ENCODE measurements at places on chromosomes 6 and 20. TPM values are rescaled to one million over a fixed set of nuclear protein-coding genes. Genes with fewer than 3 reads are reported as not detected.

- no peak for DNase-seq
Observed at GRCh38 chr6:19333936-19334335, 503.2 kb upstream of the ID4 start.

Gene VSX1
- not detected for total RNA-seq

Gene MYLK2
- 0.69 TPM for total RNA-seq

Gene NOTCH4
- total RNA-seq: 4.9 TPM

Gene CCDC167
- total RNA-seq: 58.4 TPM

- no peak for DNase-seq
Observed at GRCh38 chr6:109610590-109610989, 80.4 kb downstream of the AK9 start.

DNA sequence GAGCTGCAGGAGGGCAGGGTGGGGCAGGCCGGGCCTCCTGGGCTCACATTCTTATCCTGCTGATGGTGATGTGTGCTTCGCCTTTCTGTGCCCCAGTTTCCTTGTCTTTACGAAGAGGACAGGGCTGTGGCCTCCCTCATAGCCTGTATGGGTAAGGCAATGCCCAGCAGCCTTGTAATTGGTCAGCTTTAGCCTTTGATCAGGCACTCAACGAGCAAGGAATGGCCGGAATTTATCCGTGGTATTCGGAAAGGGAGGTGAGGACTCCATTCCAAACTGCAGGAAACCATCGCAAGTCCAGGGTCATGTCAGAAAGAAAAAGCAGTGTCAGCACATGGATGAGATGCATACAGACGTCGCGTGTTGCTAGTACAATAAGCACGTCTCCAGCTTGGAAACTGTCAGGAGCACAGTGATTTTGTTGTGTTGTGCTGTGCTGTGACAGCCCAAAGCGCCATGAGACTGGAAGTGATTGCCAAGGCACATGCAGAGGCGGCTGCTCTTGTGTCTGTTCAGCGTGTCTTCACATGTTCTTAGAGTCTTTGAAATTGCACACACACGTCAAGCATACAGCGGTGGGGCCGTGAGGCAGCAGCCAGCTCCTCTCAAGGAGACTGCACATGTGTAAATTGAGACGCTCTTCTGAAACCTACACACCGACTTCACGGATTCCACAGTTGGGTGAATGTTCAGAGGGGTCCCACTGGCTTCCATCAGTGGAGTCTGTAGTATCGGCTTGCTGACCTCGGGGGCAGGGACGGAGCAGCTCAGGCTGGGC, 6.2 kb downstream of the SS18L1 start:
- no peak for DNase-seq

- DNase-seq: no peak
Observed at GRCh38 chr6:53724501-53724900, 58.9 kb upstream of the KLHL31 start.

Gene GSTA2
- total RNA-seq: not detected

- DNase-seq: no peak
Observed at GRCh38 chr6:32298632-32299336, 72.9 kb downstream of the TSBP1 start.

- no peak for DNase-seq
Observed at GRCh38 chr6:121434037-121434770, 1.2 kb upstream of the GJA1 start.

GRCh38 chr6:152696522-152696921, 1.2 kb upstream of the MYCT1 start:
- no peak for DNase-seq

- no peak for DNase-seq
Observed at GRCh38 chr20:4320291-4320690, 304.9 kb upstream of the RNF24 start.

DNA sequence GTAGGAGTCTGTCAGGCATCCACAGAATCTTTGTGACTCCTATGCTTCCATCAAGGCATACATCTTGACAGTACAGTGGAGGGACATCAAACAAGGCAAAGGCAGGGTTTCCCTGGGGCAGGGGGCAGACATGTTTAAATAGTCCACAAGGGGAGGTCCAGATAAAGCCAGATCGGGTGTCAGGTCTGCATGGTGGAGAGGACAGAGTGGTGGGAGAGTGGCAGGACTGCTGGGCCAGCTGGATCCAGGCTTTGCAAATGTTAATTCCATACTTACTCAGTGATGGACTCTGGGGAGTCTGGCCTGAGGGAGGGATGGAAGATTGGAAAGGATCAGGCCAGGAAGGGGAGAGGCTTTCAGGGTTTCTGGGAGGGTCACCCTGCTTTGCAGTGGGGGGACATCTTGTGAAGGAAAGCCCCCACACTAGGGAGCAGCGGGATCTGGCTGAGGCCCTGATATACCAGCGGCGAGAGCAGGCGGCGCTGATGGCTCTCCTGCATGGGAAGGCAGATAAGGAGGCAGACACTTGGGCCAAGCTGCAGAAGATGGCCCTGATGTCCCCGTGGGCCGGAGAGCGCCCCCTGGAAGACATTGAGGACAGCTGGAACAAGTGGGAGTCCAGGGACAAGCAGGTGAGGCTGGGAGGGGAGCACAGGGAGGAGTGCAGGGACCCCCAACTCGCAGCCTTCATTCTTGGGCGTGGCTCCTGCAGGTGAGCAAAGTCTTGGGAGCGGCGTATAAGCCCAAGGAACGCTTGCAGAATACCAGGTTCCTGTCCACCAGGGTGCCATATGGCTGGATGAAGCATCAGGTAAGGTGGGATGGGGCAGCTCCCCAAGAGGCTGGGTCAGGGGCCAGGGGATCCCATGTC, 44.6 kb downstream of the SUN5 start:
- DNase-seq: no peak

GRCh38 chr20:4820806-4821518, 99.3 kb downstream of the PRND start:
- no peak for DNase-seq

GRCh38 chr20:12012241-12013222, 94.8 kb downstream of the BTBD3 start:
- DNase-seq: peak; percentile 18

Gene C6orf132
- total RNA-seq: 0.25 TPM

Gene OR2J2
- not detected for total RNA-seq

Gene PHACTR3
- total RNA-seq: 37.0 TPM

DNA sequence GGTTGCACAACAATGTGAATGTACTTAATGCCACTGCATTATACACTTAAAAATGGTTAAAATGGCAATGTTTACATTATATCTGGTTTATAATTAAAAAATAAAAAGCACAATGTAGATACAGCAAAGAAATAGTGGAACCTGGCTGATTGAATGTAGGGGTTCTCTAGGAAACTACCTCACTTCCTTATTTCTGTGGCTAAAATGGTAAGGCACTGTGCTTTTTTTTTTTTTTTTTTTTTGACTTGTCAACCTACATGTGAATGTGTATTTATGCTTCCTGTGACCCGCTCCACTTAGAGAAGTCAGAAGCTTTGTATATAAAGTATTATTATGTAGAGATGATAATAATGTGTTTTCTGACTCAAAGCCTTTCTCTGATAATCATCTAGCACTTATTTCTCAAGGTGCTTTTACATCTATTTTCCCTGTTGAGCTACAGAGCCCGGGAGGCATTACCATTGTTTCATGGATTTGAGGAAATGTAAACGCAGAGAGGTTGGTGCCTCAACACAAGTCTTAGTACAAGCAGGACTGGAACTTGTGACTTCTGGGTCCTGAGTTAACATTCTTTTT, 55.0 kb downstream of the SOX4 start:
- no peak for DNase-seq

DNA sequence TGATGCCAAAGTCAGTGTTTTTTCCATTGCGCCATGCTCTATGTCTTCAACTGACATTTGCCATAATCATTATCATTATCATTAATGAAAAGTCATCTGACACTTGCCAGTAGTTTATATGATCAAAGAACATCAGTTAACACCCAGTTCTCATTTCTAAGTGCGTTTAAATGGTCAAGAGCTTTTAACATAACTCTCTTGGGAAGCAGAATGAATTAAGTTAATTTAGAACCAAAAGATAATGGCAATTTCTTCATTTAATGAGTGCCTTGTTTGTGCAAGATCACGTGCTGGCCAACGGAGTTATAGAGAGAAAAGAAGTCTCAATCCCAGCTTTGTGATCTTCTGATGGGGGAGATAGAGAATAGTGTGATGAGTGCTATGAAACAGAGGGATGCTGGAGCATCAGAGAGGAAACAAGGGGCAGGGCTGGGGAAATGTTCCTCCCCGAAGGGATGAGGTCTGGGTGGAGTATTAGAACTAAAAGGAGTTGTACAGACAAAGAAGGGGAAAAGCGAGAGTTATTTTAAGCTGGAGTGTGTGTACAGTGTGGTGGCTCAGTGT, 20.3 kb downstream of the ANKS1A start:
- DNase-seq: no peak

GRCh38 chr6:42962096-42962495, 1.5 kb downstream of the GNMT start:
- no peak for DNase-seq

DNA sequence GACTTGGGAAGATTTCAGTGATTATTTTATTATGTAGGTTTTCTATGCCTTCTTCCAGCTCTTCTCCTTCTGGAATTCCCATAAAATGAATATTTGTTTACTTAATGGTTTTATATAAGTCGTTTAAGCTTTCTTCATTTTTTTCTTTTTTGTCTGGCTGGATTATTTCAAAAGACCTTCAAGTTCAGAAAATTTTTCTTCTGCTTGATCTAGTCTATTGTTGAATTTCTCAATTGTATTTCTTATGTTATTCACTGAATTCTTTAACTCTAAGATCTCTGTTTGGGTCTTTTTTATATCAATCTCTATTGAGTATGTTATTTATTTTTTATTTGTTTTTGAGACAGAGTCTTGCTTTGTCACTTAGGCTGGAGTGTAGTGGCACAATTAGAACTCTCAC, 117.4 kb downstream of the CEP57L1 start:
- no peak for DNase-seq

Gene JPH2
- total RNA-seq: 0.07 TPM

Gene SMPDL3A
- 10.0 TPM for total RNA-seq

Gene MEI4
- total RNA-seq: 0.86 TPM

DNA sequence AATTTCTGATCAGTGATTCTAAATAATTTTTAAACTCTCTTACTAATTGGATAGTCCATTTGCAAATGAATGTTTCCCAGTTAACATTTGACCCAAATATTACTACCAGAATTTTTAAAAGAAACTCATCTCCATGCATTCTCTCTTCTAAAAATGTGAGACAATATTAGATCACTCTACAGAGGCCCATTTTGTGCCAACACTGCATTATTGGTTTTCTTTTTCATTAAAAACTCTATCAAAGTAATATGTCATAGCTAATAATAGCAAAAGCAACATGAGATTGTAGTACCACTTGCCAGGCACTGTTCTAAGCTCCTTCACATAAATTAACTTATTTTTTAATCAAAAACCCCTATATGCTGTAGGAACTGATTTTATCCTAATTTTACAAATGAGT, 345.6 kb upstream of the PLCB4 start:
- no peak for DNase-seq

Gene FRK
- 0.37 TPM for total RNA-seq

Data from glutamatergic neuron (in vitro differentiated cells).